ENCODE measurements at places on chromosomes 5 and 9. TPM values are rescaled to one million over a fixed set of nuclear protein-coding genes. Genes with fewer than 3 reads are reported as not detected.

Gene SPATA31C1
- total RNA-seq: not detected

Gene LCN6
- not detected for total RNA-seq

Gene F12
- 0.68 TPM for total RNA-seq

Gene ANKRD20A1
- total RNA-seq: 0.43 TPM

Gene GZMA
- 170 TPM for total RNA-seq

Gene CARTPT
- not detected for total RNA-seq

Gene GTF3C5
- 67.5 TPM for total RNA-seq

Gene MARCHF3
- total RNA-seq: 2.6 TPM
